Activated gamma-delta T cell (primary cell): ENCODE measurements at places on chromosomes 7 and 10.

GRCh38 chr7:90251304-90251635 lies 6.3 kb downstream of the CFAP69 start:
- DNase-seq, result no peak

- no peak for DNase-seq
Observed at GRCh38 chr10:133442191-133442966, 11.4 kb upstream of the SCART1 start.

DNA sequence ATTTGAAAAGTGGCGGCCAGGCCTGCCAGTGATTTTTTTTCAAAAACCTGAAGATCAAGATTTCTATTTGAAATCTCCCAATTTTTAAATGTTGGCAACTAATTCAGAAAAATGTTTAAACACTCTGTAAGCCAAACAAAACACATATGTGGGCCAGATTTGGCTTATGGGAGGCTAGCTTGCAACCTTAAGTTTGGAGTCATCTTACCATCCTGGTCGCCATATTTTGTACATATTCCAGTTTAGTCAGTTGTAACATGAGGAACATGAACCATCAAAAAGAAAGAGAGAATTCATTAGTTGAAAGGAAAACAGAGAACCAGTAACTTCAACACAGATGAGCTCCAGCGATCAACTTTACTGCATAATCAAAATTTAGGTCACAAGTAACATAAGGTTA lies 115.4 kb downstream of the TMEM26 start:
- no peak for DNase-seq

- no peak for DNase-seq
Observed at GRCh38 chr10:16948361-16948760, 131.1 kb upstream of the RSU1 start.

DNA sequence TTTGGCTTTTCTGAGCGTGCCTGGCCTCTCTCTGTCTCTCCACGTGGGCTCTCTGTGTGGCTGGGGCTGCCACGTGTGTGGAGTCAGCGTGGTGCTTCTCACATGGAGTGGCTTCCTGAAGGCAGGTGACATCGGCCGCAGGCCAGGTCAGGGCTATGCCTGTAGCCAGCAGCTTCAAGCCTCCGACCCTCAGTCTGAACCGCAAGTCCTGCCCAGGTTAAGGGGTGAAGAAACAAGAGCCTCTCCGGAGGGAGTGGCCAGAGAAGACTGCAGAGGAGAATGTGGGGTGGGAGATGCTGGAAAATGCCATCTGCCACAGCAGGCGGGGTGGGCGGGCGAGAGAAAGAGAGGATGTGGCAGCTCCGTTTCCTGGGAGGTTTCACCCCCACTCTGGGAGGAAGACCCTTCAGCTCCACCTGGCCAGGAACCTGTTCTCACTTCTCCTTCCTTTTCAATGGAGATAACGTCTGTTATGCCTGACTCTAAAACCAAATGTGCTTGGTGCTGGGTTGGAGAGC lies 14.3 kb upstream of the VIPR2 start:
- DNase-seq, result no peak

DNA sequence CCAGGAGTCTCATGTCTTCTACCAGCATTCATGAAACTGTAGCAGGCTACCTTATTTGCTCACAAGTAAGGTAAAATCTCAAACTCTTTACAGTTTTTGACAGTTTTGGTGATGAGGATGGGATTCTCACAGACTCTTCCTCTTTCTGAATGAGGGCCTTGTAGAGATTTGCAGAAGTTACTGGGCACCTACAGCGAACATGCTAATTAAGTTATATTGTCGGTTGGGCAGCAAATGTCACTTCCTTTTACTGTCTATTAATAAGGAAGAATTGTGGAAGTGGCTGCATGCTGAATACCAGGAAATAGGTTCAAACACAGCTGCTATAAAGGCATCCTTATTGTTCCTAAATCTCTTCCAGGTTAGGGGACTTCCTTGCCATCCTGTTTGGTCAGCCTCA lies 189.6 kb downstream of the DNAJC1 start:
- no peak for DNase-seq

- no peak for DNase-seq
Observed at GRCh38 chr7:149310113-149310836, 48.3 kb downstream of the ZNF783 start.

- no peak for DNase-seq
Observed at GRCh38 chr7:34133356-34133982, 228.1 kb downstream of the BMPER start.

GRCh38 chr7:76514926-76515771 lies 4.8 kb downstream of the UPK3B start:
- DNase-seq, result no peak

DNA sequence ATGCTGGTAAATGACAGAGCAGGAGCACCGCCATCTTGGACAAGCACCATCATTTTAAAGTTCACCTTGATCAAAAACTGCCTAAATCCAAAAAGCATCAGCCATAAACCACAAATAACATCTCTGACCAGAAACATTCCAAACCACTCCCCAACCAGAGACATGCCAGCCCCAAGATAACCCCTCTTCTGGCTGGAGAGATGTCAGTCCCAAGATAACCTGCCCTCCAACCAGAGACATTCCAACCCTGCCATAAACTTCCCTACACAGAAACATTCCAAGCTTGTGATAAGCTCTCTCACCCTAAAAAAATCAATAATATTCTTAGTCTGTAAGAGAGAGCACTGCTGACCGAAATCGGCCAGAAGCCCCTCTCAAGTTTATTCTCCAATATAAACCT lies 659.3 kb downstream of the XPNPEP1 start:
- DNase-seq, result no peak

GRCh38 chr7:28473571-28474281 lies 61.4 kb downstream of the CREB5 start:
- no peak for DNase-seq

GRCh38 chr7:83947260-83947659 lies 247.3 kb downstream of the SEMA3A start:
- DNase-seq, result no peak

DNA sequence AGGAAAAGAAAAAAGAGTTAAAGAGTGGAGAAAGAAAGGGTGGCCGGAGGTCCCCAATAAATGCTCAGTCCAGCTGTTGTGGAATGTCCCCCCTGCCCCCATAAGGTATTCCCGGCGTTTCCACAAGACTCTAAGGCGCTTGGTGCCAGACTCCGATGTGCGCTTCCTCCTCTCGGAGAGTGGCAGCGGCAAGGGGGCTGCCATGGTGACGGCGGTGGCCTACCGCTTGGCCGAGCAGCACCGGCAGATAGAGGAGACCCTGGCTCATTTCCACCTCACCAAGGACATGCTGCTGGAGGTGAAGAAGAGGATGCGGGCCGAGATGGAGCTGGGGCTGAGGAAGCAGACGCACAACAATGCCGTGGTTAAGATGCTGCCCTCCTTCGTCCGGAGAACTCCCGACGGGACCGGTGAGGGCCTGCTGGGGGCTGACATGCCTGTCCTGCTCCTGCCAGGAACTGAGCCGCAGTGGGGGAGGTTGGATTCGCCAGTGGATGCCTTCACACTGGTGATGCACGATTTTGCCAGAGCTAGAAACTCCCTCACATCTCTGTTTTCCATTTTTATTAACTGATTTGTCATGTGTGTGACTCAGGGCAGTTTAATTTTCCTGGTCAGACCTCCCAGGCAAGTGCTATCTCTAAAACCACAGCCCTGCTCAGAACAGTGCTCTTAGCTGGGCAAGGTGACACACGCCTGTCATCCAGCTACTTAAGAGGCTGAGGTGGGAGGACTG lies 34.2 kb downstream of the TACR2 start:
- no peak for DNase-seq

DNA sequence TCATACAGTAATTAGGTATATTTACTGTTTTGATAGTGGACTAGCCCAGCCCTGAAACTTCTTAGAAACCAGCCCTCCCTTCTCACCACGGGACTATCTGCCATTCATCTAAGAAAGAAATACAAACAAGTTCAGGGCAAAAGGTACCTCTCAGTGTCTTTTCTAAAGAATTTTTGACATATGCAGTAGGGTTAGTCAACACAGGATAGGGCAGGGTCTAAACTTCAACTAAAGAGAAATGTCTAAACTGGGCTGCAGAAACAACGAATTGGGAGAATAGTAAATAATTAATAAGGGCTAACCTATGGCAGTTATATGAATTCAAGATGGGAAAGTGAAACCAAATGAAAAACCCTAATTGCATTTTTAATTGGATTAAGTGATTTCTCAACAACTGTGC lies 496.6 kb downstream of the INHBA start:
- DNase-seq, result no peak

DNA sequence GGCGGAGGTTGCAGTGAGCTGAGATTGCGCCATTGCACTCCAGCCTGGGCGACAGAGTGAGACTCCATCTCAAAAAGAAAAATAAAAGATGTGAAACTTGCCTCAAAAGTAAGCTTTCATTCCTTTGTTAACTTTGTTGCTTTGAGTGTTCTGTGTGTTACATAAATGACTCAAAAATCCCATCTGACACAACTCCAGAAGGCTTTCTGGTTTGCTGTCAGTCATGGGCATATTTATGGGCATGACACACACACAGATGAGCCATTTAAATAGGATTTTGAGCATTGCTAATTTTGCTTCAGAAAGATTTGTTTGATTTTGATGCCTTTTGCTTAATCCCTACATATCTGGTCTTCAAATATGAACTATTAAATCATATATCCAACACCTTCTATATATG lies 82.6 kb downstream of the CACNB2 start:
- no peak for DNase-seq

DNA sequence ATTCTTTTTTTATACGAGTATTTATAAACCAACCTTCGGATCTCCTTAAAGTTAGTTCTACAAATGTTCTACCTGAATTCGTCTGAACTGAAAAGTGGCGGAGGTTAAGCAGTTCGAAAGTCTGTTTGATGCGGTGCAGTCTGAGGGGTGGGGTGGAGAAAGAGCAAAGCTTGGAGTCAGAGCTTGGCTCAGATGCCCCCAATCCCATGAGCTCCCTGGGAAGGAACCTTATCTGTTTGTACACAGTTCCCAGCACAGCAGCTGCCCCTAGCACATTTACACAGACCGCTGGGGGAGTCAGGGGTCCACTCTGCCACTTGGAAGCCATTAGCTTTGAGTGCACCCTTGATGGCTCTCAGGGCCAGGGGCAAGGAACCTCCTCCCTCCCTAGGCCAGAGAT lies 30.8 kb downstream of the CPXM2 start:
- DNase-seq, result no peak

DNA sequence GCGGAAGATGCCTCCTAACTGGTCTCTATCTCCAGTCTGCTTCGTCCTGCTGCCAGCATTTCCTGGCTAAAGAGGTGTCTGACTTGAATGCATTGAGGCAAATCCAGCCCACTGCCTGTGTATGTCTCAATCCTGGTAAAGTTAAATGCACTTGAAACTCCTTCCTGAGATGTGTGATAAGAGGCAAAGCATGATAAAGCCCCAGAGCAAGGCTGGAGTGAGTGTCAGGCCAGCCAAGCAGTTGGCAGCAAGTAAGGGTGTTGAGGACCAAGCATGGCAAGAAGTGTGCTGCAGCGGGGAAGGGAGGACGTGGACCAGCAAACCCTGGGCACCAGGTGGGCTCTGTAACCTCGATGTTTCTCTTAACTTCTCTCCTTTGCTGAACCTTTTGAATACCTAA lies 29.1 kb downstream of the LRRC18 start:
- no peak for DNase-seq

DNA sequence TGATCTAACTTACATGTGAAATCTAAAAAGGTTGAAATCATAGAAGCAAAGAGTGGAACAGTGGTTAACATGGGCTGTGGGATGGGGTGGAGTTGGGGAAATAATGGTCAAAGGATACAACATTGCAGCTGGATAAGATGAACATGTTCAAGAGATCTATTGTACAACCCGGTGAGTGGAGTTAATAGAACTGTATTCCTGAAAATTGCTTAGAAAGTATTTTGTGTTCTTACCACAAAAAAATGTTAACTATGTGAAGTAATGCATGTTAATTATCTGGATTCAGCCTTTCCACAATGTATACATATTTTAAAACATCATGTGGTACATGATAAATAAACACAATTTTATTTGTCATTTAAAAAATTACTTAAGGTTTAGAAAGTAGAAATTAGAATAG lies 271.0 kb upstream of the LRRTM3 start:
- no peak for DNase-seq

GRCh38 chr7:152489044-152489443 lies 53.2 kb upstream of the KMT2C start:
- DNase-seq, result no peak

DNA sequence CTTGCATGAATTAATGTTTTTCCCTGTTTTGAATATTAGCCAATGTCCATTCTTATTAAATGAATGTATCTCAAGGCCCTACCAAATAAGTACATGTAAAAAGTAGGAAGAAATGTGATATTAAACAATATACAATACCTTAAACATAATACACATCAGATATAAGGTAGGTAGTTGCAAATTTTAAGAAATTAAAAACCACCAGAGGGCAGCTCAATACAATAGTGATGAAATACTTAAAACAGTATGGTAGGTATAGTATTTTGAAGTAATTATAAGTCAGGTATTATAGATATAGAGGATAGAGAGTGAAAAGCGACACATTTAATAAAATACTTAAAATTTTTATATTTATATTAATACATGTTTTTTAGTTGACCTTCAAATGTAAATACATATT lies 43.6 kb upstream of the CDK14 start:
- no peak for DNase-seq

DNA sequence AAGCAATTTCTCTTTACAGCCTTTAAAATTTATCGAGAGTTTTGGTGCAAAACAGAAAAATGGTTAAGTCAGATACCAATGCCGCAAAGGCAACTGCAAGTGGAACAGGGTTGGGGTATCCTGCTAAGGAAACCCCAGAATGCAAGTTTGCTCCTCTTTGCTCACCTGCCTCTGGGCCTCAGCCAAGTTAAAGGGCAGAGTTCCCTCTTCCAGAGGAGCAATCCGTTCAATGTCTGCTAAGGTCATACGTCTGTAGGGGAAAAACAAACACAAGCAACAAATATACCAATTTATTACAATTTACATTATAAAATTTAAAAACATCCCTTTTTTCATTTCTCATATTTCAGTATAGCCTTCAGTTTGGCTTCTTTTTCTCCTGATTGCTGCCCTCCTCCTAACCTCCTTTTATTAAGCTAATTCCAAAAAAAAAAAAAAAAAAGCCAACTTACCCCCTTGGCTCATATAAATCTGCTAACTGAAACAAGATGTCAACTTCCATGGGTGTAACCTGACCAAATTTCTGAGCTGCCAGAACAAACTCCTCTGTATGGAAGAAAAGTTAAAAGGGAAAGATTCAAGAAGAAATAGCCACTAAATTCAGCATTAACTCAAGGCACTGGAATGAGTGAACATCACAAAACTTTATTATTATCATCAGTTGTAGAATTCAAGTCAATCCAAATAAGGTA lies 132.6 kb downstream of the SLC25A13 start:
- no peak for DNase-seq
